ENCODE measurements at places on chromosomes 11 and 22.
A peak's percentile ranks its signal among the peaks of the same experiment; 100 is the strongest.

DNA sequence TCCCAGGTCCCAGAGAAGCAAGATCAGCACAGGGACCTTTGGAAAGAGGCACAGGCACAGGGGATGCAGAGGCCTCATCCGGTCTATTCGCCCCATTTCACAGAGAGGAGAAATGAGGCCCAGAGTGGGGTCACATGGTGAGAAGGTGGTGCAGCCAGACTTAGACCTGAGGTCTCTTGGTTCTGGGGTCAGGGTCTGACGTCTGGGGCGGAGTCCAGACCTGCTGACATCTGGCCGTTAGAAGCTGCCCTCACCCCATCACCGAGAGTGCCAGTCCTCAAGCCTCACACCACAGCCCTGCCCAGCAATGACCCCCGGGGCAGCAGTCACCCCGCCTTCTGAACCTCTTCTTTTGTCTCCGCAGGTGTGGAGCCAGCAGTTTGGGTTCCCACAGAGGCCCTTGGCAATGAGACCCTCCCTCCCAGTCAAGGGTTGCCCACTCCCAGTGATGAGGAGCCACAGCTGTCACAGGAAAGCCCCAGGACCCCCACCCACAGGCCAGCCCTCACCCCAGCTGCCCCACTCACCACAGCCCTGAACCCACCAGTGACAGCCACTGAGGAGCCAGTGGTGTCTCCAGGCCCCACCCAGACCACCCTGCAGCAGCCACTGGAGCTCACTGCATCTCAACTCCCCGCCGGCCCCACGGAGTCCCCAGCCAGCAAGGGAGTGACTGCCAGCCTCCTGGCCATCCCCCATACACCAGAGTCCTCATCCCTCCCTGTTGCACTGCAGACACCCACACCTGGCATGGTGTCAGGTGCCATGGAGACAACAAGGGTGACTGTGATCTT lies 62.4 kb downstream of the OTOG start:
- no peak for DNase-seq

- DNase-seq: no peak
These were observed 164.1 kb downstream of the NAV2 start for GRCh38 chr11:19876750-19877149.

- DNase-seq: no peak
These were observed 22.2 kb downstream of the TREH start for GRCh38 chr11:118657238-118657637.

DNA sequence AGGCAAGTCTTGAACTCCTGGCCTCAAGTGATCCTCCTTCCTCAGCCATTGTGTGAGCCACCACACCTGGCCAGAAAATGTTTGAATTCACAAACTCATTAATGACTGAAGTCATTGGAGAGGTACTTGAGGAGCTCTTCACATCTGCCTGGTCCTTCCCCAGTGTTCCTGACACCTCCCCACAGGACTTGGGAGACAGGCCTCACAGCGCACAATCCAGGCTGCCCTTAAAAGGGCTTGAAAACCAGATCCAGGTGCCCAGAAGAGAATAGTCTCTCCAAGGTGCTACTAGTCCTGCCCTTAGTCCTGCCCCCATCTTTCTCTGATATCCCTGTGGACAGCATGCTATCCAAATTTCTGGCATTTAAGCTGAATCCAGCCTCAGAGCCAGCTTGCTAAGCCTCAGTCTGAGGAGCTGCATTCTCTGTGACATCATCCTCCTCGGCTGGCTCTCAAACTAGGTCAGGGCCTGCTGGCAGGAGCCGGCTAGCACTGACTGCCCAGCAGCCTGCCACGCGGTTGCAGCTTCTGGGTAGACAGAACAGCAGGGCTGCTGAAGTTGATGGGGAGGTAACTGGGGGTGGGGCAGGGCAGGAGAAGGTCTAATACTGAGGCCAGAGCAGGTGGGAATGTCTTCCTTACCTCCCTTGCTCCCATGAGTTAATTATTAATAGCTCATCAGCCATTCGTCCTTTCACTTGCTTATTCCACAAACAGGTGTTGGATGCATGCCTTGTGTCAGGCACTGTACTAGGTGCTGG lies 35.3 kb upstream of the NECTIN1 start:
- DNase-seq: no peak

DNA sequence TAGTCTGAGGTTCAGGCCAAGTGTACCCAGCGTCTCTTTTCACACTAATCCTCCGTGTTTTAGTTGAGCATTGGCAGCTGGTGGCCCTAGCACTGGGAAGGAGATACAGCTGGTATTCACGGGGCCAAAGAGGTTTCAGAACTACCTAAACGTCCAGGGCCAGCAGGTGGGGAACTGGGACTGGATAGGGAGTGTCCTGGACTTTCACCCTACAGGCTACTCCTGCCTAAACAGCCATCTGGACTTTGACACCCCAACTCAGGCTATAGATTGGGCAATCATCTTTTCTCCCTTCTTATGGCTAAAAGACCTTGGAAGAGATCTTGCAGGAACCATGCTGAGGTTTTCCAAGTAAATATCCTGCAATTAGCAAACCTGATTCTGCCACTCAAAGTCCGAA lies 2.8 kb downstream of the SPON1 start:
- no peak for DNase-seq

- no peak for DNase-seq
These were observed 947.7 kb upstream of the TENM4 start for GRCh38 chr11:80388536-80388935.

GRCh38 chr11:64409278-64409677 lies 50.3 kb downstream of the RPS6KA4 start:
- no peak for DNase-seq

DNA sequence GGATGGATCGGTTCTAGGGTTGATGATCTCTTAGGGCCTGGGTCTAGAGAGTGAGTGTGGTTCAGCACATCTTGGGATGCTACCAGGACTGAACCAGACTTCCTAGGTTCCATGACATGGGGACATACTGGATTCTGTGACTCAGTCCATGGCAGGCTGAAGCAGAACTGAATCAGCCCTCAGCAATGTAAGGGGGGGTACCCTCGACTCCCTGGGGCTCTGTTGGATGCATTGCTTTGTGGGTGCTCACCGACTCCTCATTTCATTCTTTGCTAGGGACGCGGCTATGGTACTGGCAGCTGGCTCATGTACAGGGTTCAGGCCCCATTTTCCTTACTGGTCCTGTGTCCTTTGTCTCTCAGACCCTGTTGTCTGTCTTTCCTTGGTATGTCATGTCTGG lies 733 bp upstream of the GRAMD1B start:
- no peak for DNase-seq

- DNase-seq: no peak
These were observed 54.8 kb upstream of the SPON1 start for GRCh38 chr11:13907678-13908077.

- no peak for DNase-seq
These were observed 144.3 kb downstream of the TEAD1 start for GRCh38 chr11:12818333-12819015.

GRCh38 chr11:7638710-7639642 lies 34.3 kb downstream of the CYB5R2 start:
- no peak for DNase-seq

DNA sequence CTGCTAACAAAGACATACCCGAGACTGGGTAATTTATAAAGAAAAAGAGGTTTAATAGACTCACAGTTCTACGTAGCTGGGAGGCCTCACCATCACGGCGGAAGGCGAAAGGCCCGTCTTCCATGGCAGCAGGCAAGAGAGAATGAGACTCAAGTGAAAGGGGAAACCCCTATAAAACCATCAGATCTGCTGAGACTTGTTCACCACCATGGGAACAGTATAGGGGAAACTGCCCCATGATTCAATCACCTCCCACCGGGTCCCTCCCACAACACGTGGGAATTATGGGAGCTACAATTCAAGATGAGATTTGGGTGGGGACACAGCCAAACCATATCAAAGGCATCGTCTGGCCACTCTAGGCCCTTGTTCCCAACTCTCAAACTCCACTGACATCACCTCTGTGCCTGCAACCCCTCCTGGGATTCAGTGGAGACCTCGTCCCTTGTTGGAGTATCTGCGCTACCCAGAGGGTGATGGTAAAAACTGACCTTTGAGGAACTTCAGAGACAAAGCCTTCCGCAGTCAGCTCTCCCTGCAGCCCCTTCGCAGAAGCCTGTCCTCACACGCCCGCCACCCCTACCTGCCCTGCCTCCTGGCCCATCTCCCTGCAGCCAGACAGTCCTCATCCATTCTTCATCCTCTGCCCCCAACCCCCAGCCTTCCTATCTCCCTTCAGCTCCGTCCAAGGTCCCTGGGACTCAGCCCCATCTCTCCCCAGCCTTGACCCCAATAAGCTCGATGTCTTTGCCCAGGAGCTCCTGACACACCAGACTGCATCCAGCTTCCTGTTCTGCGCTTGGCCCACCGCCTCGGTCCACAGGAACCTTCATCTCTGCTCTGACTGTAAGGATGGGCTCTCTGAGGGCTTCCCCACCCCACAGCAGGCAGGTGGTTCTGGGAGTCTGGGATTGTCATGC lies 15.8 kb downstream of the CCND1 start:
- DNase-seq: no peak

DNA sequence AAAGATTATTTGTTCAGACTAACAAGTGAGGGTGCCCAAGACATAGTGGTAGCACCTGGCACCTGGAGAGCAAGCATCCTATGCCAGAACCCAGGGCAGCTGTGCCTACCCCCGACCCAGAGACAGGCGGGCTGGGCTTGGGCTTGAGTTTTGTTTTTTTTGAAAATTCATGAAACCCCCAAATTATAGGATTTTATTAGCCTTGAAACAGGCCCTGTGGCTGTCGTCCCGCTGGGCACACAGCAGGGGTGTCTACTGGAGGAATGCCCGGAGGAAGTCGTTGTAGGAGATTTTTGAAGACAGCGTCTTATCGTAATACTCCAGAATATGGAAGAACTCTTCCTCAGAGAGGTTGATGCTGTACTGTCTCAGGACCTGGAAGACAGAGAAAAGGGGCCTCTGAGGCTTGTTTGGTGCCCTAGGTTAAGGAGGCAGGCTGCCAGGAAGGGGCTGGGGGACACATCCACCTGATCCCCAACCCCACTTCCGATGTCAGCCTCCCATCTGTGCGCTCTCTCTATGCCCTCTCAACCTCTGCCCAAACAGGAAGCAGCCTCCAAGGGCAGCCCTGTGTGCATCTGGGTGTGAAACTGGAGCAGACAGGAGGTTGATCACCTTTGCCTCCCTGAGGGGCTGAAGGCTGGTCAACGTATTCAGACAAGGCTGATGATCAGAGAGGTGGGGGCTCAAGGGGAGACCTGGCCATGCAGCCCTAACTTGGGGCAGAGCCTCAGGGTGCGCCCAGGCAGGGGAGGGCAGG lies 117.0 kb downstream of the MPPED1 start:
- no peak for DNase-seq

DNA sequence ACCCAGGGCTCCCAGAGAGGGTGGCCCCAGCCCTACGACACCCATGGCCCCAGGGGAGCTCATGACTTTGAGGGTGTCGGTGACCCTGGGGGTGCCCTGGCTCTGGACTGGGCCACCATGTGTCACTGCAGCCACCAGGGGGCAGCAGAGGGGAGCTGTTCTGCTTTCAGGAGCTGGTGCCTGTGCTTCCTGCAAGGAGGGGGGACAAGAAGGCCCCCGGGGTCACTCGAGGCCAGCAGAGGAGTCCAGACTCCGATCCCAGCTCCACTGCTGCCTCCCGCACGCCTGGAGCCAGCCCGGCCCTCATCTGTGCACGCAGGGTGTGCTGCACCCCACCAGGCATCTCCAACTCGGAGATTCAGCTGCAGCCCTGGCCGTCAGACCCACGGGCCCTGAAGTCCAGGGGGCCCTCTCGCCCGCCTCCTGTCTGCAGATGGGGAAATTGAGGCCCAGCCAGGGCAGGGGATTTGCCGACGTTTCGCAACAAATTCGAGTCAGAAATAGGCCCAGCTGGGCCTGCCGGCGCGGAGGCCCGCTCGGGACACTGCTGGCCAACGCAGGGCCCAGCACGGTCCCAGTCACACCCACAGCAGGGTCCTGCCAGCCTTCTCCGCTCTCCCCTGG lies 29.5 kb upstream of the WNT7B start:
- DNase-seq: peak; percentile 81

DNA sequence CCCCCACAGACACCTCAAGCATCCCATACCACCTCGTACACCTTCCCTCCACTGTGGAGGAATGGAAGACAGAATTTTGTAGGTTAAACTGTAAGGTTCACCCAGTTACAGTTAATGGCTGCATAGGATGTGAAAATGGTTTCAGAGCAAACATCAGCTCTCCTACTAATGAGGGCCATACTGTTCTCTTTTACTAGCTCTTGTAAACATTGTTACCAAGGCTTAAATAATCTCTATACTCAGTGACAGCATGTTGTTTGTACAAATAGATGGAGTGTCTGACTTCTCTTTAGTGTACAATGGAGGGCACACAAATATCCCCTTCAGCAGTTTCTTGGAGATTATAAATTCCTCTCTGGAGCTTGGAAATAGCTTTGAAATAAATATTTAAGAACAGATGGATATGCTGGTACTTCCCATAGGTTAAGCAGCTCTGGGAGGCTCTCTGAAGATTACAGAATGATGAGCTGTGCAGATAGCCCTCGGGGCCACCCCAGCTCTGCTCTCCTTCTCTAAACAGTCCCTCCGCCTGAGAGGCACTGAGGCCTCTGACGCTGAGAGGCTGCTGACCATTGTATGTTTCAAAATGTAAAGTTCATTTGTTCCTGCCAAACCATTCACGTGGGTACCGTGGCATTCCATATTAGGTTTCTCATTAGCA lies 25.7 kb downstream of the TTC12 start:
- no peak for DNase-seq

DNA sequence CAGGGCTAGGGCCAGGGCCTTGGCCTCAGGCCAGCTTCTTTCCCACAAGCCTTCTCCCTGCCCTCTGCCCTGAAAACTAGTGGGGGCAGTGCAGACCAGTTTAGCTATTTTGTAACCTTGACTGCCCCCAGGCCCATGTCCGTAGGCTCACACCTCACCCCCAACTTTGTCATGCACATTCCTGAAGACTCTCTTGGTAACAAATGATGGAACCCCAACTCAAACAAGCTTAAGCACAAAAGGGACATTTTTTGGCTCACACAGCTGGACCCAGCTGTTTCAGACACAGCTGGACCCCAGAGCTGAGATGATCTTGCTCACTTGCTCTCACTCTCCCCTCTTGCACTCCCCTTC lies 46.6 kb downstream of the KCNQ1OT1 start:
- no peak for DNase-seq

- DNase-seq: no peak
These were observed 78.6 kb upstream of the APOA1 start for GRCh38 chr11:116916052-116916451.

GRCh38 chr11:102313238-102313940 lies 3.9 kb upstream of the BIRC3 start:
- no peak for DNase-seq

DNA sequence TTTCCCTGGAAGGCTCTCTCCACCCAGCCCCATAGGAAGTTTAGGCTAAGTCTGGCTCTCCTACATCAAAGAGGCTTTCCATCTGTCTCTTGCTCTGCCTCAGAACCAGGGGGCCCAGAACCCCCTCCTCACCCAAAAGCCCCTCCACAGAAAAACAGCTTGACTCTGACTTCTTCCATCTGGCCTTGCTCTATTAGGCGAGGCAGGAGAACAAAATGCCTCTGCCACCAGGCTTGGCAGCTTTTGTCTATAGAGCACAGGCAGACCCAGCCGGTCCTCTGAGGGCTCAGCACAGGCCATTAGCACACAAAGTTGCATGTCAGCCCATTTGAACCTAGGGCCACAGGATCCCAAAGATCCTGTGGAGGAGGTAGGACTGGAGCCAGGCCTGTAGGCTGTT lies 75.7 kb upstream of the SUSD2 start:
- no peak for DNase-seq
